Breast epithelium (tissue), 4 donors: ENCODE measurements at places on chromosomes 11 and 22.

- DNase-seq, result no peak
- H3K4me3 ChIP-seq, result no peak overlapping the region
- no peaks in the 10 kb centered on the region for H3K27me3 ChIP-seq
- peaks cover 3% of the 10 kb centered on the region for H3K4me1 ChIP-seq
Measured at GRCh38 chr11:119015054-119015611, 3.0 kb downstream of the RPS25 start.

DNA sequence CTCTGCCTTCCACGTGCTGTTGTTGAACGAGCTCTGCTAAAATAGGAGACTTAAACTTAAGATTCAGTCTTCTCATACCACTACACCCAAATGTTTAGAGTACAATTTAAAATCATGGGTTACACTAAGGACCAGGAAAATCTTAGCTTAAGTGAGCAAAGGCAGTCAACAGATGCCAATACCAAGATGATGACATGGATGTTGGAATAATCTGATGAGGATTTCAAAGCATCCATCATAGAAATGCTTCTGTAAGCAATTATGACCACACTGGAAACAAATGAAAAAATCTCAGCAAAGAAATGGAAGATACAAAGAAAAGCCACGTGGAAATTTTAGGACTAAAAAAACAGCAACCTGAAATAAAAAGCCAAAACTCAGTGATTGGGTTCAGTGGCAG lies 109.8 kb downstream of the ATXN10 start:
- no peak for DNase-seq
- H3K36me3 ChIP-seq, result no peaks in the 10 kb centered on the region
- H3K4me1 ChIP-seq, result no peaks in the 10 kb centered on the region

- no peaks in the 10 kb centered on the region for H3K36me3 ChIP-seq
- H3K4me1 ChIP-seq, result no peaks in the 10 kb centered on the region
- peak overlapping the region; percentile 78 for H3K27ac ChIP-seq
- DNase-seq, result no peak
- no peak overlapping the region for H3K4me3 ChIP-seq
- no peaks in the 10 kb centered on the region for H3K27me3 ChIP-seq
Measured at GRCh38 chr11:101478587-101479369, 105.0 kb downstream of the TRPC6 start.

GRCh38 chr11:130519128-130519932 lies 70.9 kb downstream of the ADAMTS15 start:
- no peak for DNase-seq
- H3K4me3 ChIP-seq, result no peak overlapping the region
- no peaks in the 10 kb centered on the region for H3K36me3 ChIP-seq
- no peaks in the 10 kb centered on the region for H3K4me1 ChIP-seq
- H3K27me3 ChIP-seq, result no peaks in the 10 kb centered on the region

DNA sequence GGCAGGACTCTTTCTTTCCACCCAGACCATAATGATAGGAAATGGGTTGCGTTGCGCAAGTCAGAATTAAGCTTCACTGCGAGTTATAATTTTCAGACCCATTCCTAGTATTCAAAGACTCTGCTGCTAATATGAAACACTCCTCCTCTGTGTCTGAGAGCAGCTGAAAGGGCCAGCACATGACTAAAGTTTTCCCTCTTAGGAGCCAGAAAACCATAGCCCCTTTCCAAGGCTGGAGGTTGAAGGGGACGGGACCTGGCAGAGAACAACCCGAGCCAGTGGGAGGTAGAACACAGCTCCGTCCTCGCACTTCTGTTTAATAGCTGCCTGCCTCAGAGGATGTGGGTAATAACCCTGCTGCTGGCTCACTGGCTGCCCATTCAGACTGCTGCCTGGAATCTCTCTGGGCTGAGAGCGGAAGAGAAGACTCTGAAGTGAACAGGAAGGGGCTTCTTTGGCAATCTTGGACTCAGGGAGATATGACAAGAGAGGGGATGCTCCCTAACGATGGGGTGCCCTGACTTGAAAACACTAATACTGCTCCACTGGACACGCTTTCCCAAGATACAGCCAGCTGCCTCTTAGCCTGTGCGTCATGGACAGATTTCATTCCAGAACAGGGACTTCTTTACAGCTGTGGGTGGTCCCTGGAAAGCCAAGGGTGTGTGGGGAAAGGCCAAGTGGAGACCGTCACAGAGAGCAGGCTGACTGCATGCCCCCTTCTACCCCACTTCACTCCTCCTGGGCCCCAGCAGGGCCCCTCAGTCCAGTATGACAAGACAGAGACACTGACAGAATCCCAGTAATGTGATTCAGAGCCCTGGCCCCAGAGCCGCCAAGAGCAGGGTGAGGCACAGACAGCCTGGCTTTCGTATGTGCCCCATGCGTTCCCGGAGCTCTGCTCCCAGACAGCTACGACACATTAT lies 156.9 kb downstream of the FEZ1 start:
- no peak overlapping the region for H3K27ac ChIP-seq
- no peaks in the 10 kb centered on the region for H3K36me3 ChIP-seq
- H3K27me3 ChIP-seq, result no peaks in the 10 kb centered on the region
- no peak overlapping the region for H3K4me3 ChIP-seq
- DNase-seq, result no peak

GRCh38 chr11:92692826-92693546 lies 276.5 kb upstream of the MTNR1B start:
- no peak overlapping the region for H3K4me3 ChIP-seq
- DNase-seq, result no peak
- no peak overlapping the region for H3K27ac ChIP-seq
- no peaks in the 10 kb centered on the region for H3K36me3 ChIP-seq
- no peaks in the 10 kb centered on the region for H3K27me3 ChIP-seq

DNA sequence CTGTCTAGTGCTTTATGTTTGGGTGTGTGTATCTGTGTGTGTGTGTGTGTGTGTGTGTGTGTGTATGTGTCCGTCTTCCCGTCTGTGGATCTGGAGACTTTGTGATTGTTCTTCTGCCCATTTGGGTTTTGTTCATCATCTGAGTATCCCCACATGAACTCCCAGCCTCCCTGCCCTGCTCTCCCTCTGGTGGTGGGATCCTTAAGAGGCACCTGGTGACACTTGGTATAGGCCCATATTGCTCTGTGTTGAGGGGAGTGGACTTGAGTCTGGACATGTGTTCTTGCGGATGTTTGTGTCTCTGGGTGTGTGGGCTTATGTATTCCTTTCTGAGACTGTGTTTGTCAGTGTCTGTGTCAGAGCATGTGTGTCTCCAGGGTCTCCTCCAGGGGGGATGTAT lies 15.3 kb downstream of the RCOR2 start:
- no peaks in the 10 kb centered on the region for H3K27me3 ChIP-seq
- H3K36me3 ChIP-seq, result peaks cover 33% of the 10 kb centered on the region
- no peak overlapping the region for H3K4me3 ChIP-seq
- H3K4me1 ChIP-seq, result peaks cover 7% of the 10 kb centered on the region

DNA sequence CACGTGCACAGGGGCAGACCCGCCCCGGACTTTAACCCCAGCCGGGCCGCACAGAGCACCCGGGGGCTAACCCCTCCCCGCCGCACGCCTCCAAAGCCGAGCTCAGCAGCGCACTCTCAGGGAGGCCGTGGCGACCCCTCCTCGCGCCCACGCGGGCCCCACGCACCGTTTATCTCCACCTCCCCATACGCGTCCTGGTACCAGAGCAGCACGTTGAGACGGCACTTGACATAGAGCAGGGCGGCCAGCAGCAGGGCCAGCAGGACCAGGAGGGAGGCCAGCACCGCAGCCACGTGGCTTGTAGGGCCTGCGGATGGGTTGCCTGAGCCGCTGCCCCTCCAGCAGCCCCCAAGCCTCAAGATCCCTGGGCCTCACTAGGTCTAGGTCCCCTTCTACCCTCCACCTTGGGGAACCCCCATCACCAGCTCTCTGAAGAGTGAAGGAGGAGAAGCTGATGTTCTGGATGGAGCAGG lies 7.1 kb downstream of the SIGIRR start:
- DNase-seq, result no peak
- no peaks in the 10 kb centered on the region for H3K4me1 ChIP-seq
- peak overlapping the region; percentile 76 for H3K4me3 ChIP-seq

DNA sequence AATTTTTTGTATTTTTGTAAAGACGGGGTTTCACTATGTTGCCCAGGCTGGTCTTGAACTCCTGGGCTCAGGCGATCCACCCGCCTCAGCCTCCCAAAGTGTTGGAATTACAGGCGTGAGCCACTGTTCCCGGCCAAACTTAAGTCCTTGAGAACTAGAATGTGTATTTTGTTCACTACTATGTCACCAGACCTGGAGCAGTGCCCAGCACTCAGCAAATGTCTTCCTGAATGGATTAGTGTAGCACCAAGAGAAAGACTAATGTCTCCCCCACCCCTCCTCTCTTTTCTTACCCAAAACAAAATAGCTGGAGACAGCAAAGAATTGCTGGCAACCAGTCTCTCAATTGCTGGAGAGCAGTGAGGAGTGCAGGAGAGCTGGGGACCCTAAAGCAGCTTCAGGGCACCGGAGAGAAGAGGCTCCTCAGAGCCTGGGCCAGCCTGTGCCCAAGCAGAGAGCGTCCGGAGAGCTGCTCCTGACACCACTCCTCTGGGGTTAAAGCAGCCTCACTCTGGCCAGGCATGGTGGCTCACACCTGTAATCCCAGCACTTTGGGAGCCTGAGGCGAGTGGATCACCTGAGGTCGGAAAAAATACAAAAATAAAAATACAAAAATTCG lies 14.9 kb downstream of the SLC25A18 start:
- no peaks in the 10 kb centered on the region for H3K4me1 ChIP-seq
- DNase-seq, result peak; percentile 62
- H3K36me3 ChIP-seq, result no peaks in the 10 kb centered on the region
- no peak overlapping the region for H3K4me3 ChIP-seq
- no peaks in the 10 kb centered on the region for H3K27me3 ChIP-seq

- no peaks in the 10 kb centered on the region for H3K36me3 ChIP-seq
- no peak overlapping the region for H3K27ac ChIP-seq
- H3K4me1 ChIP-seq, result peaks cover 4% of the 10 kb centered on the region
- no peak overlapping the region for H3K4me3 ChIP-seq
- no peak for DNase-seq
Measured at GRCh38 chr11:78355309-78355705, 62.3 kb downstream of the GAB2 start.

GRCh38 chr22:38070250-38070921 lies 13.2 kb downstream of the PICK1 start:
- H3K27ac ChIP-seq, result peak overlapping the region; percentile 22
- no peak overlapping the region for H3K4me3 ChIP-seq
- no peaks in the 10 kb centered on the region for H3K4me1 ChIP-seq
- DNase-seq, result no peak
- peaks cover 13% of the 10 kb centered on the region for H3K36me3 ChIP-seq

DNA sequence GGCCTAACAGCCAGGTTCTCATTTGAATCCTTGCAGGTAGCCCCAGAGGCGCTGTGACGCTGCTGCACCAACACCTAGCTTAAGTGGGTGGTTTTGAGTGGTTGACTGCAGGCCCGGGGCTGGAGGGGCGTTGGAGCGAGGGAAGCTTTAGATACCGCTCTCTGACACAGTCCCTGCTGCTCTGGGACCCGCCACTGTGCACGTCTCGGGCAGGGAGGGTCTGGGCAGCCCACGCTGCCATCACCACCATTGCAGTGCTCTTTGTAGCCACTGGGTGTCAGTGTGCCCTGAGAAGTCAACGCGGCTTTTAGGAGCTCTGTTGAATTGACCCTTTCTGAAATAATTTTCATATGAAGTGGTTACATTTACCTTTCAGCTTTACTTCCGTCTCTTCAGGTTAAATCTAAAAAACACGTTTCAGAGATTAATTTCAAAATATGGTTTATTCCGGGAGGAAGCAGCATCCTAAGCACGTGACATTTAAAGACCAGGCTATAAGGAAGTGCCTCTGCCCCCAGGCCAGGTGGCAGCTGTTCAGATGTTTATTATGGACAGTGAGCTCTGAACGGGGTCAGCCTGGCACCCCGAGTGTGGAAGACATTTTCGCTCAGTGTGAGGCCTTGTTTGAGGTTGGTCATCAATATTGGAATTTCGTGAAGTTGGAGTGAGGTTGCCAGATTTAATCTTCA lies 30.9 kb upstream of the PARVB start:
- no peak overlapping the region for H3K27ac ChIP-seq
- no peaks in the 10 kb centered on the region for H3K4me1 ChIP-seq
- no peak overlapping the region for H3K4me3 ChIP-seq
- H3K36me3 ChIP-seq, result no peaks in the 10 kb centered on the region

DNA sequence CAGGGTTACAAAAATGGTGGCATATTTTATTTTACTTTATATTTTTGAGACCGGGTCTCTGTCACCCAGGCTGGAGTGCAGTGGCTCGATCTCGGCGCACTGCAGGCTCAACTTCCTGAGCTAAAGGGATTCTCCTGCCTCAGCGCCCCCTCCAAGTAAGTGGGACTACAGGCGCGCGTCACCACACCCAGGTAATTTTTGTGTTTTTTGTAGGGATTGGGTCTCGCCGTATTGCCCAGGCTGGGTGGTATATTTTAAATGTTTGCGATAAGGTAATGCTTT lies 652 bp upstream of the FOSL1 start:
- H3K4me3 ChIP-seq, result peak overlapping the region; percentile 53
- no peak for DNase-seq
- H3K27ac ChIP-seq, result no peak overlapping the region
- no peaks in the 10 kb centered on the region for H3K27me3 ChIP-seq

- H3K4me3 ChIP-seq, result no peak overlapping the region
- H3K27ac ChIP-seq, result no peak overlapping the region
- H3K27me3 ChIP-seq, result no peaks in the 10 kb centered on the region
- no peaks in the 10 kb centered on the region for H3K4me1 ChIP-seq
Measured at GRCh38 chr11:73412308-73412707, 36.1 kb downstream of the RELT start.

DNA sequence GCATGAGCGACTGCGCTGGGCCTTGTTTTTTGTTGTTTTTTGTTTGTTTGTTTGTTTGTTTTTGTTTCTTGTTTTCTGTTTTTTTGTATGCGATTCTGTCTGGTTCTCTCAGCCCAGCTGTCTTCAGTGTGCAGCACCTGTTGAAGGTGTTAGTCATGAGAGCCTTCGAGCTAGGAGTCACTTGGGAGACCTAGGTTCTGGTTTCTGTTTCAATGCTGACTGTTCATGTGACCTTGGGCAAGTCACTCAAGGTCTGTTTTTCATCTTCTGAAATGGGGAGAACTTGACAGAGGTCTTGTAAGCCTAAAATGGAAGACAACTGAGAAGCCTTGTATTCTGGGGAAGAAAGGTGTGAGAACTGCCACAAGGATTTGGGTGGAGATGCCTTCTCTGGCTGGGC lies 1.8 kb downstream of the DCPS start:
- H3K4me1 ChIP-seq, result peaks cover 6% of the 10 kb centered on the region
- H3K27ac ChIP-seq, result no peak overlapping the region
- H3K36me3 ChIP-seq, result no peaks in the 10 kb centered on the region
- no peaks in the 10 kb centered on the region for H3K27me3 ChIP-seq

- H3K4me1 ChIP-seq, result no peaks in the 10 kb centered on the region
- peak; percentile 26 for DNase-seq
- H3K27me3 ChIP-seq, result no peaks in the 10 kb centered on the region
- peak within 1 kb of the TSS; percentile 21 for H3K27ac ChIP-seq
- H3K36me3 ChIP-seq, result no peaks in the 10 kb centered on the region
- H3K4me3 ChIP-seq, result peak within 1 kb of the TSS; percentile 88
Measured at GRCh38 chr11:17351510-17352176, at the start of gene NCR3LG1. TSS of gene NCR3LG1 (plus strand) at chr11:17351800. CDS start at chr11:17351970, 170 bp downstream.

GRCh38 chr11:120681434-120682331 lies 170.1 kb downstream of the GRIK4 start:
- no peaks in the 10 kb centered on the region for H3K36me3 ChIP-seq
- H3K4me1 ChIP-seq, result no peaks in the 10 kb centered on the region
- no peak overlapping the region for H3K4me3 ChIP-seq
- no peaks in the 10 kb centered on the region for H3K27me3 ChIP-seq
- no peak overlapping the region for H3K27ac ChIP-seq

- H3K27me3 ChIP-seq, result no peaks in the 10 kb centered on the region
- no peak for DNase-seq
- H3K4me1 ChIP-seq, result no peaks in the 10 kb centered on the region
- no peak overlapping the region for H3K4me3 ChIP-seq
Measured at GRCh38 chr11:27535103-27535502, 28.5 kb upstream of the LIN7C start.
